ENCODE measurements at places on chromosomes 7 and 10.

DNA sequence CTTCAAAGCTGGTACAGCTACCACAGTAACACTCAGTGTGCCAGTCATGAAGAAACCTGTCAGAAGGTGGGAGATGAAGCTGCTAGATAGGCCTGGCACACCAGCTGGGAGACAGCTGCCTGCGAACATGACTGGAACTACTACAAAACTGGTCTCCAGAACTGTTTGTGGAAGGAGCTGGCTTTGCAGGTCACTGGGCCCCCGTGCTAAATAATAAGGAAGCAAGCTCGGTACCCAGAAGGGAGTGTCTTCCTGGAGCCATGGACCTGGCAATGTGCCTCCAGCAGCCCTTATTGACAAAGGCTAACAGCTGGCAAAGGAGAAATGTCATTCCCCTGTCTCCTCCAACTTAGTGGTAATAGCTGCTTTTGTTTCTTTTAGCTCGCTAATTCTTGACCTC, 1217.6 kb upstream of the LRRN3 start:
- no peak for DNase-seq

GRCh38 chr7:25246306-25246705, 18.0 kb upstream of the NPVF start:
- DNase-seq: no peak

GRCh38 chr10:93277360-93277759, 203.7 kb downstream of the CYP26A1 start:
- DNase-seq: no peak

DNA sequence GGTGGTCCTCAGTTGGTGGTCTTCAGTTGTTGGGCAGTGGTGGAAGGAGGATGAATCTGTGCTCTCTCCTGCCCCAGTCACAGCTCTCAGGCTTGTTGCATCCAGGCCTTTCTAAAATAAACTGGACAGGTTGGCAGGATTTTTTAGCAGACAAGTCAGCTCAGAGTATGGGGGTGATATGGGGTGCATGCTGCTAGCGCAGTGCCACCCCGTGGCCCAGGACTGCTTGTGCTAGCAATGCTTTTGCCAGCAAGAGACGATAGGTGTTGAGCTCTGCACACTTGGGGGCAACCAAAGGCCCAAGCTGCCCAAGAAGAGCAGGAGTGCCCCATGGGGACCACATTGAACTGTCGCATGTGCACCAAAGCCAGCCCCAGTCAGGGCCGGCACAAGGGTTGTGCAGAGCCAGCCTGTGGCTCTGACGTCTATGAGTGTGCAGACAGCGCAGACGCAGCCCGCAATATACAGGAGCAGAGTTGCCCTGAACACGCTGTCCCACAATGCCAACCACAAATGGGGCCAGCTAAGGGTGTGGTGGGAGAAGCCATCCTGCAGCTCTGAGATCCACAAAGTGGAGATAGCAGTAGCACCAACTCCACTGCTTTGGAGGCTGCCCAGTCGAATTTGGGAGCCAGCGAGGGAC, 49.8 kb upstream of the PDSS1 start:
- no peak for DNase-seq

DNA sequence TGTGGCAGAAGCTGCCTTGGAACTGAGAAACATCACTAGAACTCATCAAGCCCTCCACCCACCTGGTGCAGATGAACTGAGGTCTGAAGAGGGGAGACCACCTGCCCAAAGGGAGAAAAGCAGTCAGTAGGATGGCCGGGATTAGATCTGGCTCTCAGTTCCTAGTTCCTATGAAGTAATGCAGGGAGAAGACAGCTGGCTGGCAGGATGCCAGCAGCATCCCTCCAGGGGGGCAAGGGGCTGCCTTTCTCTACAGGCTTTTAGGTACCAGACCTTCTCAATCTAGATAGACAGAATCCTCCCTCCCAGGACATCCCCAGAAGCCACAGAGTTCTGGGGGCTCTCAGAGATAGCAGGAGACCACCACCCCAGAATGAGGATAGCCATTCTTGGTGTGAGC, 7.8 kb downstream of the CRHR2 start:
- no peak for DNase-seq

DNA sequence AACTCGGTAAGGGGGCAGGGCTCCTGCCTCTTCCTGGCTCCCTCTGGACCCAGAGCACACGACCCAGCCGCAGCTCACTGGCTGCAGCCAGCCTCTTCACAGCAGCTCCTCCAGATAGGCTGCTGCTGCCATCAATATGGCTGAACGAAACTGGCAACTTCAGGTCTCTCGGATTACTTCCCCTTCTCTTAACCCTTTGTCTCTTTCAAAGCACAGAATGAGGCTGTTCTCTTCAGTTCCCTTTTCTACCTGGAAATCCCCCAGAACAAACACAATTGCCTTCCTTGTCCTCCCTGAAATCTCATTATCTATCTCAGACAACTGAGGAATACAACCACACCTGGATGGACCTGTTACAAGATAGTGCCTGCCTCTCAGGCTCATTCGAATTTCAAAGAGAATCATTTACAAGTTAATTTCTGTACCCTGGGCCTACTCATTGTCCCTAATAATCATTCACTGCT, 193.4 kb upstream of the MBL2 start:
- no peak for DNase-seq

- no peak for DNase-seq
These were observed 68.2 kb downstream of the DNAJB6 start for GRCh38 chr7:157404845-157405481.

GRCh38 chr7:139772115-139772514, 5.7 kb downstream of the HIPK2 start:
- no peak for DNase-seq

DNA sequence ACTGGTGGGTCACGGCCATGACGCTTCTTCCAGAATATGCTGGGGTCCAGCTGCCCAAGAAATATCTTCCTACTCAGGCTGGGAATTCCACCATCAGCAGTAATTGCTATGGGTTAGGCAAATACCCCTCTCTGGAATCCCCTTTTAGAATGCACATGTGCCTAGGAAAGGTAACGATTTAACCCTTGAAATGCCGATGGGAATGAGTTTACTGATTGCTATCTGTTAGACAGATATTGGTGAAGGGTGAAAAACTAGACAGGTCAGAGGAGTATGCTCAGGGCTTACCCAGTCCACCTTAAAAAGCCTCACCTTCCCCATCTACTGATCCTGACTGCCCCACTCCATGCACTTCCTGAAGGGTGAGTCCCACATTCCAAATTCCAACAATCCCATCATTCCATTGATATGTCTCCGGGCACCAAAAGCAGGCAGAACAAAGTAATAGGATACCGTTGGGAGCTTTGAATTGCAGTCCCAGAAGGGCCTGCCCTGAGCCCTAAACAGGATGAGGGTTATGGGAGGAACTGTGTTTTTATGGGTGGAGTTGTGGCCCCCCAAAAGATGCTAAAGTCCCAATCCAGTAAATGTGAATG, 59.3 kb downstream of the DLG5 start:
- no peak for DNase-seq

DNA sequence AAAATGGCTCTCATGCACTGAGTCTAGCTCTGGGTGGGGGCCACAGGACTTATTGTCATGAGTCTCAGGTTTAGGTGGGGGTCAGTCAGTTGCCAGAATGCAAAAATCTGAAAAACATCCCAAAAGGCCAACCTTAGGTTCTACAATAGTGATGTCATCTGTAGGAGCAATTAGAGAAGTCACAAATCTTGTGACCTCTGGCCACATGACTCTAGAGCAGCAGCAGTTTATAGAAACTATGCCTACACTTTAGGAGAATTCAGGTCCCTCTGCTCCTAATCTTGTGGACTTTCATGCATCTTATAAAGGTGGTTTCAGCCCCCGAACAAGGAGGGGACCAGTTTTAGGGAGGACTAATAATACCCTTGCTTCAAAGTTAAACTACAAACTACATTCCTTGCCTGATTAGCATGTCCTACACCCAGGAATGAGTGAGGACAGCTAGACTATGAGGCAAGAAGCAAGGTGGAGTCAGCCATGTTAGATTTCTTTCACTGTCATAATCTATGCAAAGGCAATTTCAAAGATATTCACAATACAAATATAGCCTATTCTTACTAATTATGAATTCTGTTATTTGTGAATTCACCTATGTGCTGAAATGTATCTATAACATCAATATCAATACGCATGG, 123.5 kb upstream of the ADCY1 start:
- DNase-seq: no peak

DNA sequence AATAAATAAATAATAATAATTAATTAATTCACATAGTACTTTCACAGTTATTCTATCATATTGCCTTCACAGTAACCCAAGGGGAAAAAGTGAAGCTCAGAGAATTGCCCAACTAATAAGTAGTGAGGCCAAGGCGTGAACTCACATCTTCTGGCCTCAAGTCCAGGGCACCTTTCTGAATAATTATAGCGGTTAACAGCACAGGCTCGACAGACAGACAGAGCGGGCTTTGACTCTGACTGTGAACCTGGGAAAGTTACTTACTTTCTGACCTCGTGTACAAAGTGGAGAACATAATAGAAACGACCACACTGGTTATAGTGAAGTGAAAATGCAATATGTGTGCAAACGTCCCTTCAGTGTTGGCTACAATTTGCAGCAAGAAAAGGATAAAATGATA, 5.7 kb upstream of the SMKR1 start:
- DNase-seq: no peak

GRCh38 chr7:144982133-144982532, 146.3 kb upstream of the TPK1 start:
- DNase-seq: no peak

DNA sequence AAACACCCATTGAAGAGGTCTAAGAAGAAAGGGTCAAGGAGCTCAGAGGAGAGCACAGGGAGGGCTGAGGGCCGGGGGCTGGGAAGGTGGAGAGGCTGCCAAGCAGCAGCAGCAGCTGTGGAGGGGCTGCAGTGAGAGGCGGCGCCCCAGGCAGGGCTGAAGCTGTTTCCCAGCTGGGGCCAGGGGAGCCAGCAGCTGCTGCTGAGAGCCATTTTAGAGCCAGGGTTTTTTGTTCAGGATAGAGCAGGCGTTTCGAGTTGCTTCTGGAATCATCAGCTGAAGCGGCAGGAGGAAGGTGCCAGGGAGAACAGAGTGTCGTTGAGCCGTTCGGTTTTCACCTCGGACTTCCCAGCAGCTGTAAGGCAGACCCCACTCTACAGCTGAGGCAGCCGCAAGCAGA, 62.7 kb downstream of the LANCL2 start:
- no peak for DNase-seq

DNA sequence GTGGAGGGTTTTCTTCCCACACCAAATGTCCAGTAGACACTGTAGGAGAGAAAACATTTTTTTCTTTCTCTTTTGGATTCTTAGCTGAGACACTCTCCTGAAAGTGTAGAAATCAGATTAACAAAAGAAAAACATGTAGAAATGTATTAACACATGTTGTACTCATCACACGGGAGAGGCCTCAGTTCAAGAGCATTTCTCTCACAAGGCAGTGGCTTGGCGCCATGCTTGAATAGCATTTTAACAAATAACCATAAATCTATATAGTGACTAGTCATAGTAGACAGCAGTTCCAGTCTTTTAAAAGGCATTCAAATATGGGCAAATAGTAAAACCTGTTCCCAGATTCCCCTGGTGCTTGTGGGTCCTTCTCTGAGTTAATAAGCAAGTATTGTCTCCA, 38.3 kb upstream of the GHITM start:
- no peak for DNase-seq

DNA sequence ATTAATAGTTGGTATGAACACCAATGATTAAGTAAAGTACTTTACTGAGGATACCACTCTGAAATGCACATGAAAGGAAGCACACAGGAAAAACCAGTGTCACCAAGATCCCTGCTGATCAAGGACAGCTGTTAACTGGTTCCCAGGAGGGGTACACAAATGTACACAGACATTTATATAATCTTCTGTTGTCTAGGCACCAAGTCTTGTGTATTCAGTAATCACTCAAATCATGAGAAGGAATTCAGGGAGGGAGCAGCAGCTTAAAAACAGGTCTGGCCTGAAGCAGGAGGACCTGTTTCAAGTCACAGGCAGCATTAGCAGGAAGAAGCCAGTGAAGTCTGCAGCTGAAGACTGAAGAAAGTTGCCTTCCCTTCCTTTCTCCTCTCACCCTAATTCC, 18.7 kb downstream of the MPP7 start:
- DNase-seq: no peak

Data from stimulated activated CD4-positive, alpha-beta T cell treated with anti-CD3 and anti-CD28 coated beads, Interleukin-4, amount 100 ng/mL, for 1 hour (primary cell).